Activated CD4-positive, alpha-beta T cell treated with anti-CD3 and anti-CD28 coated beads for 36 hours (primary cell): ENCODE measurements at places on chromosomes 5 and 9. TPM values are rescaled to one million over a fixed set of nuclear protein-coding genes. Genes with fewer than 3 reads are reported as not detected.

Gene BNC2
- total RNA-seq: not detected

- DNase-seq: no peak
Measured at GRCh38 chr9:71647094-71647591, 121.2 kb downstream of the CEMIP2 start.

DNA sequence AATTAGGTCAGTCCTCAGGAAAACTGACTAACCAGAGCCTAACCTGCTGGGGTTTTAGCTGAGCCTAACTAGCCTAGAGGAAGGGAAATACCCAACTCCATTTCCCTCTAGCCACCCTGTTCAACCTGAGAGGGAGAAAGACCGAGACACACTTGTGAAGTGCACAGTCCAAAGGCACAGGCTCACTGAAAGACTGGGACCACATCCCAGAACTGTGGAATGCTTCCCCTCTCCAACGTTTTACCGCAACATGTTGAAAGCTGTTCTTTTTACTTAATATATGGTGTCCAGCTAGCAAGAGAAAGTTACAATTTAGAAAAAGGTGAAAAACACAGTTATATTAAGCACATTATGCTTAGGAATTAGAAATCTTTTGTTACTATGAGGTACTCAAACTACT is 76.8 kb upstream of the SIMC1 start:
- no peak for DNase-seq

Gene GLRA1
- total RNA-seq: not detected

Gene ANKRD34B
- 0.07 TPM for total RNA-seq

GRCh38 chr9:36325081-36325828 is 67.0 kb upstream of the GNE start:
- no peak for DNase-seq

Gene ENTPD8
- total RNA-seq: not detected

- DNase-seq: no peak
Measured at GRCh38 chr5:154358516-154359220, 87.1 kb upstream of the SAP30L start.
